ENCODE measurements at places on chromosomes 13 and 19.

GRCh38 chr13:94854688-94855087 is 142.3 kb upstream of the SOX21 start:
- no peak for DNase-seq

DNA sequence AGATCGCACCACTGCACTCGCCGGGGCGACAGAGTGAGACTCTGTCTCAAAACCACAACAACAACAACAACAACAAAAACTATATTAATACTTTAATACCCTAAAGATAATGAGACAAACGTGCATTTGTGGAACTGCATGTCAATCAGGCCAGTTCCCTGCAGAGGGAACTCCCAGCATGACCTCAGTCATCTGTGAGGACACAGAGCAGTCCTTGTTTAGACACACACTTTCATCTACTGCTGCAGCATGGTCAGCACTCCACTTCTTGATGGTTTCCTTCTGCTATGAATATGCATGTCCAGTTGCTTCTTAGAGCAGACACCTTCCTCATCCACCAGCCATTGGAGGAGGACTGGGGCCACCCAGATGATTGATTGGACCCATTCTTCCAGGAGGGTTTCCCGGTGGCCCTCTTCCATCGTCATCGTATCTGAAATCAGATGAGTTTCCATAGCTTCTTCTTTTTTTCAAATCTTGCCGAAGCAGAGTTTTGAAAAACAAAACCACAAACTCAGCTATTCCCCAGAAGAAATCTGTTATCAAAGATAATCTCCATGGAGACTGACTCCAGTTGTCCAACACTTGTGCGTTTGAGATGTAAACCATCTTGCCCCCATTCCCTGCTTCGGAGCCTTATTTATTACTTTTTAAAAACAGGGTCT is 26.5 kb downstream of the ZNF607 start:
- DNase-seq, result no peak

- DNase-seq, result no peak
These were observed 5.9 kb downstream of the IGLON5 start for GRCh38 chr19:51317376-51317775.

DNA sequence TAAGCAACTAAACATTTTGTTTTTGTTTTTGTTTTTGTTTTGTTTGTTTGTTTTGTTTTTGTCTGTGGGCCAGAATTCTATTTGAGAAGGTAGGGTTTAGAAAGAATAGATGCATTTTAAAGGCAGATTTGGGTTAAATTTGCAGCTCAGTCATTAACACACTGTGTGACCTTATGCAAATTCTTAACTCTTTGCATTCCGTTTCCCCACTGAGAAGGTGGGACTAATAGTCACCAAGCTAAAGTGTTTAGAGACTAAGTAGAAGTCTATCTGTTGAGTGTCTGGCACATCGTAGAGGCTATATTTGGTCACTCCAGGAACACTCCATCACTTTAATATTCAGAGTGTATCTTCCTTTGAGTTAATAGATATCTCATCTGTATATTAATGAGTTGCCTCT is 87.1 kb downstream of the CCNA1 start:
- no peak for DNase-seq

DNA sequence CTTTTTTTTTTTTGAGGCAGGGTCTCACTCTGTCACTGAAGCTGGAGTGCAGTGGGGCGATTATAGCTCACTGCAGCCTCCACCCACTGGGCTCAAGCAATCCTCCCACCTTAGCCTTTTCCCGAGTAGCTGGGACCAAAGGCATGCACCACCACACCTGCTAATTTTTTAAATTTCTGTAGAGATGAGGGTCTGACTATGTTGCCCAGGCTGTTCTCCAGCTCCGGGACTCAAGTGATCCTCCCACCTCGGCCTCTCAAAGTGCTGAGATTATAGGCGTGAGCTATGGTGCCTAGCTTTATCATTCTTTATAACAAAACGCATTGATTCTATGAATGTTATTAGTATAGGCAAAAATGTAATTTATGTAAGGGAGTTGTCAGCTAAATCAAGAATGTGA is 17.9 kb upstream of the LYPD3 start:
- no peak for DNase-seq

DNA sequence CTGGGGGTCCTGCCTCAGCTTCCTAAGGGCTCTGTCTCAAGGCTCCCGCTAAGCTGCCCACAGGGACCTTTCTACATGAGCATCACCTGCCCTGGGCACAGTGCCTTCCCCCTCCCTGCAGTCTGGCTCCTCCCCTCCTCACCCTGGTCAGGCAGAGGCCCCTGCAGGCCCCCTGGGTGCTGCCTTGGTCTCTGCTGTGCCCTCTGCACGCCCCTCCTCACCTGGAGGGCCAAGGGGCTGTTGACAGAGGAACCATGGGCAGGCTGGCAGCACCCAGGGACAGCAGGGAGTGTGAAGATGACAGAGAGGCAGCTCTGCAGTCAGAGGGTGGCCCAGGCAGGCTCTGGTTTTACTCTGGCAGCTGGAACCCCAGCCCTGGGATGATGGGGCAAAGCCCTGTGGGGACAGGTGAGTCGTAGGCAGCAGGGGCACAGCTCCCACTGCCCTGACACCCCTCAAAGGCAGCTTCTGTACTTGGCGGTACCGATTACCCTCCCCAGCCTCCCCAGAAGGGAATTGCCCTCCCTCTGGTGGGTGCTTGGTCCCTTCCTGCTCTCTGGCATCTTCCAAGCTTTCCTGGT is 43.1 kb downstream of the SUGP2 start:
- DNase-seq, result no peak

DNA sequence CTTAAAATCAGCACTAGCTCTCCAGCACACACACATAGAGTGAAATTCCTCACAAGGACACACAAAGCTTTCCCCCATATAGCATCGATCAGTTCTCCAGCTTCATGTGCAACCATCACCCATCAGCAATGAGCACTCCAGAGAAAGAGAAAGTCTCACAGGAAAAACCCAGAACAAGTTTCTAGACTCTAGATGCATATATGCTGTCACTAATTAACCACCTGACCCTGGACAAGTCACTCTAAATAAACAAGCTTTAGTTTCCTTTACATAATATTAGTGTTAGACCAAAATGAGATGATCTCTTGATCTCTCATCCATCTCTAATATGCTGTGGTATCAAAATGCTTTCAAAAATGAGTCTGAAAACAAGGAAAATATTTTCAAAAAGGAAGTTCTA is 81.2 kb downstream of the TBC1D4 start:
- DNase-seq, result no peak

GRCh38 chr13:99656092-99656745 is 154.9 kb downstream of the TM9SF2 start:
- DNase-seq, result peak; percentile 76

DNA sequence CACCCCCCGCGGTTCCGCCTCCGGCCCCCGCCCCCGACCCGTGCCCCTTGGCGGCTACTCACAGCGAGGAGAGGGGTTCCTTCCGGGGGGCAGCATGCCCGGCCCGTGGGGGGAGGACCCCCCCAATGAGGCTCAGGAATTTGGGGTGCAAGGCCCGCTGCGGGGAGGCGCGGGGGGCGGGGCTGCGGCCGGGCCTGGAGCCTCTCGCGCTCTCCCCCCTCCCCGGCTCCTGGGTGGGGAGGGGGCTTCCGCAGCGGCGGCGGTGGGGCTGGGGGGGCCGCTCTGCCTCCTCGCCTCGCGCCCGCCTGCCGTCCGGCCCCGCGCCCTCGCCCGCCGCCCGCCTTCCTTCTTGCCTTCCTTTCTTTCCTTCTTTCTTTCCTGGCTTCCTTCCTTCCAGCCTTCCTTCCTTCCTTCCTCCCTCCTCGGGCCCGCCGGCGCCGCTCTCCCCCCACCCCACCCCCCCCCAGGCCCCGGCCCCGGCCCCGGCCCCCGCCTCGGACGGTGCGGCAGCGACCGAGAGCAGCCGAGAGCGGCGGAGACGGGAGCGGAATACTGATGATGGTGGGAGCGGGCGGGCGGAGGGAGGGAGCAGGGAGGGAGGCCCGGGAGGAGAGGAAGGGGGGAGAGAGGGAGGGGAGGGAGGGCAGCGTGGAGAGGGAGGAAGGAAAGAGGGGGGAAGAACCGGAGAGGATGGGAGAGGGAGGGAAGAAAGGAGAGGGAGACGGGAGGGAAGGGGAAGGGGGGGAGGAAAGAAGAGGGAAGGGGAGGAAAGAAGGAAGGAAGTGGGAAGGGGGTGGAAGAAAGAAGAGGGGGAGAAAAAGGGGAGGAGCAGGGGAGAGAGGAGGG is at the start of gene LRRC4B:
TSS of gene LRRC4B (minus strand) at position 554 of the 846 bp plus-strand sequence. CDS start 19,597 bp downstream, outside the sequence.
- DNase-seq, result no peak

DNA sequence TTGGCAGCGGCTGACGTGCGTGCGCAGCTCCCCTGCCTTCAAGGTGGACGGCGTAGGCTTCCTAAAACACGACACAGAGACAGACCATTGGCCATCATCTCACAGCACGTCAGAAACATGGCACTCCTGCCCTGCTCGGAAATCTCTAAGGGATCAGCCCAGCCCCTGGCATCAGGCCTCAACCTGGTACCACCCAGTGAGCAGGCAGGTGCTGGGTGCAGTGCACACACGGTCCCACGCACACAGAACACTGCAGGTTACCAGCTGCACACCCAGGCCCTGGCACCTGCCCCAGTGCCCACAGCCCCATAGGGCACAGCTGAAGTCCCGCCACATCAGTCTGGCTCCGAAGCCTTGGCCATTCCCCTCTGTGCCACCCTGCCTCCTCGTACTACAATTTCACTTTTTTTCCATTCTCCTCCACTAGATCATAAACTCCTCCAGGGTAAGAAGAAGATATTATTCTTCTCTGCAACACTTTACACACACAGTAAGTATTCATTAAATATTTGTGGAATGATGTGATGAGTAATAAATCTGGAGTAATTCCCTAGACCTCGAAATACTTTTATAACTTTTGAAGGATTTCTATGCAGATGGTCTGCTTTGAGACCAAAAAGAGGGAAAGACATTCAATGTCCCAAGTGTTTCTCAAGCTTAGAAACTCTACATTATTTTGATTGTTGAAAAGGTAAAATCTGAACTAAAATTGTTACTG is 156.4 kb downstream of the COL4A1 start:
- no peak for DNase-seq

GRCh38 chr19:1744822-1745563 is 8.3 kb upstream of the ONECUT3 start:
- DNase-seq, result no peak

- no peak for DNase-seq
These were observed 528.2 kb downstream of the LMO7 start for GRCh38 chr13:76164290-76164689.

DNA sequence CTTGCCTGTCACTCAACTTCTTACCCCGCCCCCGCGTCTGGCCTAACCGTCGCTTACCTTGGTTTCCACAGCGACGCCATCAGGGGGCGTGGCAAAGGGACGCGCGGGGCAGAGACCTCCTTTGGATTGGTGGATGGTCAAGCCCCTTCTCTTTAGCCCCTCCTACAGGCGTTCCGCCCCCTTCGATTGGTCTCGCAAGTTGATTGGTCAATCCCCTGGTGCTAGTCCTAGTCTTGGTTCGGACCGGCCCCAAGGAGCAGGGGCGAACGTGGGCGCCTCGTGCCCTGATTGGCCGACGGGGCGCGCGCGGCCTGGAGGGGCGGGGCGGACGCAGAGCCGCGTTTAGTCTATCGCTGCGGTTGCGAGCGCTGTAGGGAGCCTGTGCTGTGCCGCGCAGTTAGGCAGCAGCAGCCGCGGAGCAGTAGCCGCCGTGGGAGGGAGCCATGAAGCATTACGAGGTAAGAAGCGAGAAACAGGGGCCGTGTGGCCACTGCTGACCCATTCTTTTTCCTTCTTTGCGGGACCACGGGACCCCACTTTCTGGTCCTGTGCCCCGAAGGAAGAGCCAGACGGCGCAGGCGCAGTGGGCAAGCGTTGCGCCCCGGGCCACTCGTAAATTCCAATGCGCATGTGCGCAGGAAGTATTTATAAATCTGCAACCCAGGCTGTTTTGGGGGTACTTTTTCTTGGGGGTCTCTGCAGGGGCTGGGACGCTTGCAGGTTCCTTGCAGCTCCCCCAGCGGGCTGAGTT is at the start of gene TECR:
TSS of gene TECR (plus strand) at position 341 of the 751 bp plus-strand sequence. CDS start at position 444, 103 bp downstream.
- peak; percentile 100 for DNase-seq

DNA sequence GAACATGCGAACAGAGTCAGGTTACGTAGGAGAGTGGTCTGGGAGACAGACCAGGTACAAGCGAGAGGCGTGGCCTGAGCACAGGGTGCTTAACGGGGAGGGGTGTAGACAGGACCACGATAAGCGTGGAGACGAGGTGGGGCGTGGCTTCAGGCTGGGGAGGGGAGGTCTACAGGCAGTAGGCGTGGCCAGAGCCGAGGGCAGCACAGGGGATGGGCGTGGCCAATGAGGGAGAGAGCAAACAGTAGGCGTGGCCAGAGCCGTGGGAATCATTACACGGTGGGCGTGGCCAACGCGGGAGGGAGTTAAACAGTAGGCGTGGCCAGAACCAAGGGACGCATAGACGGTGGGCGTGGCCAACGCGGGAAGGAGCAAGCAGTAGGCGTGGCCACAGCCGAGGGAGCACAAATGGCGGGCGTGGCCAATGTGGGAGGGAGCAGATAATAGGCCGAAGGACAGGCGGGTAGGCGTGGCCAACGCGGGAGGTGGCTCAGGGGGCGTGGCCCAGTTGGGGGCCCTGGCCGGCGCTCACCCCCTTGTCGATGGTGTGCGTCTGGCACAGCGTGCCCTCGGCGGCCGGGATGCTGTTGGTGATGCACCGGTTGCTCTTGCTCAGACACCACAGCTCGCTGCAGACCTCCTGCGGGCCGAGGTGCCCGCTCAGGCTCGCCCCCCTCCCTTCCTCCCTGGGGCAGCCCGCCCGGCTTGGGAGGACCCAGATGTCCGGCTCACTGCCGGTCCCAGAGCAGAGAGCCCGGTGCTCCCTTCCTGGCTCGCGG is 15.2 kb upstream of the MYO1F start:
- DNase-seq, result peak; percentile 96

- DNase-seq, result no peak
These were observed 6.6 kb downstream of the ANKRD10 start for GRCh38 chr13:110907951-110908898.

- no peak for DNase-seq
These were observed 45.3 kb downstream of the WASF3 start for GRCh38 chr13:26602783-26603182.

GRCh38 chr13:84812789-84813188 is 930.5 kb upstream of the SLITRK1 start:
- no peak for DNase-seq

GRCh38 chr19:12034620-12035019 is 859 bp downstream of the ZNF433 start:
- no peak for DNase-seq

All from central memory CD4-positive, alpha-beta T cell (primary cell).